ENCODE measurements at places on chromosomes 6 and 20.

DNA sequence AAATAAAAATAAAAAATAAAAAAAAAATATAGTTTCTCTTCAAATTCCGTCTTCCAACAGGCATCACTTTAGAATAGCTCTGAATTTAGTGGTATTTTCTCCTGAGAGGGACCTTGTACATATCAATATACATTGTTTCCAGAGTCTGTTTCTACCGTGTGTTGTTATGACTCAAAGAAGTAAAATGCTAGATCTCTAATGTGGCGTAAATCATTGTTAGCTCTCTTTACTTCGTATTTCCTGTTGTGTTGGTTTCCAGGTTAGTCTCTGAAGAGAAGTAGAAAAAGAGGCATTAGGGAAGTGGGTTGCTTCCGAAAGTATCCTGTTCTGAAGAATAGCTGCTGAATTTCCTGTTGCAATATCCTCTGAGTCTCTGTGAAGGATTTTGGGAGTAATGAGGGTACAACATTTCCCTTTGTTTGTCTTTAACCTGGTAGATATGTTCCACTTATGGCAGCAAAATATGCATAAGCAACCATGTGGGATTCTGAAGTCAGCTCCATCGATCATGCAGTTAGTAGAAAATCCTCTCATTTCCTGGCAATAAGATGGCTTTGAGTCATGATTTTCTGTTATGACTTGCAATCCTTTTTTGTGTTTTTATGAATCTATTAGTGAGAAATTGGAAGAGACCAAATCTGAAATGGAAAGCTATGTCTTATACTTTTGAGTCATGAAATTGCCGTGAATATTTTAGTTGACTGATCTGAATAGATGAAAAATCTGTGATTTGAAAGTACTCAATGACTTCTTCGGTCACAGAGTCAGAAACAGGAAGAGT is 42.0 kb upstream of the MCHR2 start:
- no peak for DNase-seq

DNA sequence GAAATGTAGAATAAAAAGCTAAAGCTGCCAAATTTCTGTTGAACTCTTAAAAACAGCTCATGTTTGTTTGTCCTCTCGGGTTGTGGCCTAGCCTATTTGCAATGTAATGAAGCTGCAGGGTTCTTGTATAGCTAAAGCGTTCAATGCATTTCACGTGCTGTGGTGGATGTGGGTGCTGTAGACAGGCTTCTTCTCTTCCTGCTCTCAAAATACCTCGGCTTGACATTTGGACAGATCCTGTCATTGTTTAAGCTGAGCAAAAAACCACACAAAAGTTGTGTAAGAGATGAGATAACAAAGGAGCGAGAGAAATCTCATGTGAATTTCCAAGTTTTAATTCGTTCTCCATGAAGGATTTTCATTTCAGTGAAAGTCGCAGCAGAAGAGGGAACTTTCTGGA is 196.3 kb upstream of the UST start:
- DNase-seq: no peak

DNA sequence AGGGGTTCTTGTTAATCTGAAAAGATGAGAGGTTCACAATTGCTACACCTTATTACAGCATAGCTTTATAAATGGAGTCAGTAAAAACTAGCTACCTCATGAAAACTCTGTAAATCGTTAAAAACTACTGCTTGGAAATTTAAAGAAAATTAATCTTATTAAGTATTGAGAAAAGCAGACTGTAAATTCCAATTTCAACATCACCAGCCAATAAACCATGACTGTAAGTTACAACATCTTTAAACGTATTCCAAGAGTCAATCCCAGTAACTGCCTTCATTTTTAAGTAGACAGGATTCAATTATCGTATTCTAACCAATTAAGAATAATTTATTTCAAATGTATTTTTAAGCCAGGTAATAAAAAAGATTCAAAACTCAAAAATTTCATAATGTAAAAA is 70.3 kb downstream of the ATG5 start:
- no peak for DNase-seq

DNA sequence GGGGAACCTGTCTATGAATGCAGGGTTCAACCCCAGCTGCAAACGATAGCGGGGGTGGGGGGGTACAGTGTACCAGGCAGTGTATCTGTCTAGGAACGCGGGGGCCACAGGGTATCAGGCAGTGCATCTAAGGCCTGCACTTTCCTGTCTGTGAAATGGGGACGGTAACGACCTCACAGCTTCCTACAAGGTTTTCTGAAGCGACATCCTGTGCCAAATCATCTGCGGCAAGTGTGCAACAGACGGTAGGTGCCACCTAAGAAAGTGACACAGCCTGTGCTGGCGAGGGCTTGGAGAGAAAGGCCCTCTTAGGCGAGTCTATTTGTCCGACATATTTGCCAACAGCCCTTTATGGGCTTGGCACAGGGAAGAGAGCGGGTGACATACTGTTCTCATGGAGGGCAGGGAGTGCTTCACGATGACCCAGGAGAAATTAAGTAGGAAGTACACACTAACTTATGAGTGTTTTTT is 3.8 kb downstream of the DIDO1 start:
- DNase-seq: no peak

DNA sequence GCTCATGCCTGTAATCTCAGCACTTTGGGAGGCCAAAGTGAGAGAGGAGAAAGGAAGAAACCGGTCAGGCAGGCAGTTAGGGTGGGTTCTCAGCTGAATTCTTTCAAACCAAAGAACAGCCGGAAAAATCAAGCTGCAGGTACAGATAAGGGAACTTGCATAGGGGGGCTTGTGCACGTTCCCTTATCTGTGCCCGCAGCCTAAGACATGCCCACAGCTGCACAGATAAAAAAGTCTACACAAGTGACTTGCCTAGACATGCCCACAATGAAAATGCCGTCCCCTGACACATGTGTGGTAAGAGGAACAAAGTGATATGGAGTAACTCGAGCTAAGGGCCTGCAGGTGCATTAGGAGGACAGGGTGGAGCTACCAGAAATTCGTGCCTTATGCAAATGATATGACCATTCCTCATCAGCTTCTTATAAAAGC is 175.8 kb upstream of the SALL4 start:
- no peak for DNase-seq

- no peak for DNase-seq
Observed at GRCh38 chr6:105608711-105609374, 206.0 kb upstream of the PREP start.

- no peak for DNase-seq
Observed at GRCh38 chr6:131042664-131043063, 20.4 kb downstream of the EPB41L2 start.

GRCh38 chr20:13684566-13685222 is 46.0 kb upstream of the TASP1 start:
- DNase-seq: no peak

- DNase-seq: no peak
Observed at GRCh38 chr20:56249244-56249955, 868 bp downstream of the MC3R start.

DNA sequence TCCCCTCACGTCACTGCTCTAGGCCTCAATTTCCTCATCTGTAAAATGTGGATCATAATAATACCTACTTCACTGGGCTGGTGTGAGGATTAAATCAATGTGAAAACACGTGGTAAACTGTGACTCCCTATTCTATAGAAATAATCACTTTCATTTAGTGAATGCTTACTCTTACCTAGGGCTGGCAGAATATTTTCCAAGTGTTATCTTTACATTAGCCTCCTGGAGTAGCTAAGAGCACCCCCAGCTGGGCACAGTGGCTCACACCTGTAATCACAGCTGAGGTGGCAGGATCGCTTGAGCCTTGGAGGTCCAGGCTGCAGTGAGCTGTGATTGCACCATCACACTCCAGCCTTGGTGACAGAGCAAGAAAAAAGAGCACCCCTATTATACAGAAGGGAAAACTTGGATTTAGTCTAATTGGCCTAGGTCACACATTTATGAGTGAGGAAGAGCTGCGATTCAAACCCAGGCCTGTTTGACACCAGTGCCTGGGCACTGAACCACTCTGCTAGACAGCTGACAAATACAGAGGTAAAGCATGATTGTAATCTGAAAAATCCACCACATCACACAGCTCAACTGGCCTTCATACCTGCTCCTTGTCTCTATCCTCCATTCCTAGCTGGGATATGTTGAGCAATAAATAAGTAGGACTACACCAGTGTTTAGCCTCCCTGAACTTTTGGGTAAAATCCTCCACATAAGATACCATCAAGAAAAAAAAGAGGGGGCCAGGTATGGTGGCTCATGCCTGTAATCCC is 1.4 kb upstream of the SNTA1 start:
- no peak for DNase-seq

- DNase-seq: no peak
Observed at GRCh38 chr6:89482126-89482525, 49.2 kb downstream of the ANKRD6 start.

GRCh38 chr6:108359901-108360882 is 65.3 kb downstream of the AFG1L start:
- DNase-seq: no peak

DNA sequence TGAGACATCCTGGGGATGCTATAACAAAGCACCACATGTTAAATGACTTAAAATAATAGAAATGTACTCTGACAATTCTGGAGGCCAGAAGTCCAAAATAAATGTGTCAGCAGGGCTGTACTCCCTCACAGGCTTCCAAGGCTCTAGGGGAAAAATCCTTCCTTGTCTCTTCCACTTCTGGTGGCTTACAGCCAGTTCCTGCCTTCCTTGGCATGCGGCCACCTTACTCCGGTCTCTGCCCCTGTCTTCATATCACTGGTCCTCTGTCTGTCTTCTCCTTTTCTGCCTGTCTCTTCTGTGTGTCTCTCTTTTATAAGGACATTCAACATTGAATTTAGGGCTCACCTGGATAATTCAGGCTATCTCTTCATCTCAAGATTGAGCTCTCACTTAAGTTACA is 155.3 kb upstream of the SYNCRIP start:
- DNase-seq: no peak

- no peak for DNase-seq
Observed at GRCh38 chr6:118935331-118935668, 341 bp upstream of the MCM9 start.

DNA sequence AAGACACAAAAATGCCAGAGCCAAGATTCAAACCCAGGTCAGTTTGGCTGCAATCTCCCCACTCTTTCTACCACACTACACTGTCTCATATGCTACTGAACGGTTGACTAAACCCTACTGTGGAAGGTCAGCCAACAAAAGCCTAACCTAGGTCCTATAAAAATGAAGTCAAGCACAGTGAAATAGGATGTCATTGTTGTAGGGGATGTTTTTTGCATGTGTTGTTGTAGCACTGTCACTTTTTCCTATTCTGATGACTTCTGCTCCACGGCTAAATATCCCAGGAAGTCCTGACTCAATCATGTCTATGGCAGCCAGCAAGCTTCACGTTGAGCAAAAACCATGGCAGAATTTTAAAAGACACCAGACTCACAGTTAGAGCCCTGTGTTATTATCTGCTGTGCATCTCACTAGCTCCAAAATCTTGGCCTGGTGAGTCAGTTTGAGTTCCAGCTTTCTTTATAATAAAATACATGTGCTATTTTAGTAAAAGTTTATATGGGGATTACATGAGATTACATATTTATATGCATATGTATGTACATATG is 322.1 kb upstream of the NT5E start:
- DNase-seq: no peak

DNA sequence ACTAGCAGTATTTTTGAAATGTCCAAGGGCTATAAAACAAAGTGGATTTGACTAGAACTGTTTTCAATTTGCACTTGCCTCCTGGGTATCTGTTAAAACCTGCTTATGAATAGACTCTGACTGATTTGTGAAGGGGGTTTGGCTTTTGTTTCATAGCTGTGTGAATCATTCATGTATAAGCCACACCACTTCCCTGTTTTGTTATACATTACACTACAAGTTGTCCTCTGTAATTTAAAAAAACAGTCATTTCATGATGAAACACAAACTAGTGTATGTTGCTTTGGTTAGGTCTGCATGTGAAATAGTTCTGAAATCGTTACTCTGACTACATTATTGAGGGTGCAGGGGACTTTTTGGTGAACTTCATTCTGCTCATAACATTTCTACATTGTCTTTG is 121.7 kb downstream of the NKAIN2 start:
- DNase-seq: no peak

DNA sequence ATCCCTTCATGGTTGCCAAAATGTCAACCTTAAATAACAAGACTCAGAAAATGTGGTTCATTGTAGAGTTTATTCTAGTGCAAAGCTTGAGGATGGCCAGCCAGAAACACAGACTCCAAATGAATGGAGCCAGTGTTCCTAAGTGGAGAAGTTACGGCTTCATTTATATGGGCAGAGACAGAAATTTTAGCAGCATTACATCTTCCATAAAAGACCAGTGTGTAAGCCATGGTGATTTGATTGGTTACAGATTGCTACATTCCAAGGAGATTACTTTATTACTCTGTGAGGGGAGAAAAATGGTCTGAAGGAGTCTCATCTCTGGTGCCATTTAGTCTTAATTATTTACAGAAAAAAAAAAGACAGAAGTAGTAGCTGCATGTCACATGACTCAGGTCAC is 97.8 kb downstream of the OTOR start:
- no peak for DNase-seq

DNA sequence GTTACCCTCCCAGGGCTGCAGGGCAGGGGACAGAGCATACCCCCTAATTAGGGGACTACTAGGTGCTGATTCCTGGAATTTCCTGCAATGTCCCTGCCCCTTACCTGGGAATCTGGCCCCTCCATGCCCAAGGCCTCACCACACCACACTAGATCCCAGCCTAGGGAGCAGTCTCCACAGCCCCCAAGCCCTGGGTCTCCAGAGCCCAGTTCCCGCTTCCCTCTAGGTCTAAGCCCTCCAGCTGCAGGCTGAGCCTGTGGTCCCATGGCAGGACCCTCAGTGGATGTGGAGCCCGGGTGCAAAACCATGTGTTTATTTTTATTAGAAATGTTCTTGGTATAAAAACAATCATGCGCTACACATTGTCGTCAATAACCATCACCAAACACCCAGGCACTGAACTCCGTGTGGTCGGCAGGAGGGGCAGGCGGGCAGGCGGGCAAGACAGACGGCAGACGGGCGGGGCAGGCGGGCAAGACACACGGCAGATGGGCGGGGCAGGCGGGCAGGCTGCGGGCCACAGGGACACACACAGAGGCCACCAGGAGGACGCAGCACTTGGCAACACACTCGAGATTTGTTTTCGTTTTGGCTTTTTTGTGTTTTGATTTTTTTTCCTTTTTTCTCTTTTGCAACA is 124.2 kb downstream of the GRM4 start:
- DNase-seq: no peak

DNA sequence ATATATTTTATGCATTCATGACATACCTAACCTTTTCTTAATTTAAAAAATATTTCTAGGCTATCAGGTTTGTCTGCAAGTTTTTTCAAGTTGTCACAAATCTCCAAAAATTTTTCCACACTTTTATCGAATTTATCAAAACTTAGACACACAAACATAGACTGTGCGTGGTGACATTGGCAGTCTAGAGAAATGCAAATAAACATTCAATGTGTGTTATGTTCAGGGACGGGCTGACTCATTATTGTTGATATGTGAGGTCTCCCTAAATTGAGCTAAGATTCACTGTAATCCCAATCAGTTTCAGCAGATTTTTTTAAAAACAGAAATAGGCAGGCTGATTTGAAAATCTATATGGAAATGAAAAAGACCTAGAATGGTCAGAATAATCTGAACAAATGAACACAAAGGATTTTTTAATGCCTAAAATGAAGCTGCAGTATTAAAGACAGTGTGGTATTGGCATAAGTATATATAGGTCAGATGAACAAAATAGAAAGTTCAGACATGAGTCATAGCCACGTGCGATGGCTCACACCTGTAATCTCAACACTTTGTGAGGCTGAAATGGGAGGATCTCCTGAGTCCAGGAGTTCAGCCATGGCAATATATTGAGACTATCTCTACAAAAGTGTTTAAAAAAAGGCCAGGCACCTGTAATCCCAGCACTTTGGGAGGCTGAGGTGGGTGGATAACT is 19.2 kb downstream of the BLTP3A start:
- DNase-seq: no peak

Data from nucleus accumbens (tissue), 56 donors.